ENCODE measurements at places on chromosomes 13 and 19. TPM values are rescaled to one million over a fixed set of nuclear protein-coding genes. Genes with fewer than 3 reads are reported as not detected.

The CYSLTR2 gene
- 1.6 TPM for total RNA-seq

The KLK8 gene
- not detected for total RNA-seq

The USPL1 gene
- 22.6 TPM for total RNA-seq

The NTF4 gene
- not detected for total RNA-seq

The PROZ gene
- not detected for total RNA-seq

The CASP14 gene
- not detected for total RNA-seq

The ADGRE3 gene
- total RNA-seq, result not detected

The LILRB5 gene
- not detected for total RNA-seq

The CPB2 gene
- not detected for total RNA-seq

The PEX11G gene
- 4.2 TPM for total RNA-seq

The NLRP11 gene
- not detected for total RNA-seq

The GPC6 gene
- total RNA-seq, result 45.2 TPM

The ZNF112 gene
- total RNA-seq, result 2.3 TPM

The OR7A5 gene
- 0.16 TPM for total RNA-seq

The KRTDAP gene
- total RNA-seq, result not detected

The BCL3 gene
- total RNA-seq, result 58.0 TPM

The PABPC3 gene
- 0.56 TPM for total RNA-seq

The SCN1B gene
- 5.9 TPM for total RNA-seq

The TIMM50 gene
- 51.4 TPM for total RNA-seq

The ZNF575 gene
- total RNA-seq, result 21.8 TPM

The OVOL3 gene
- total RNA-seq, result not detected

The GCDH gene
- 22.6 TPM for total RNA-seq

The FCHO1 gene
- total RNA-seq, result 3.0 TPM

The LSR gene
- total RNA-seq, result 1.4 TPM

The ZIK1 gene
- total RNA-seq, result 7.1 TPM

The ZSWIM4 gene
- 12.8 TPM for total RNA-seq

The TEX26 gene
- not detected for total RNA-seq

The TEKTIP1 gene
- total RNA-seq, result not detected

The NANOS3 gene
- not detected for total RNA-seq

The OR10H1 gene
- not detected for total RNA-seq

The FFAR2 gene
- not detected for total RNA-seq

The SERTM1 gene
- total RNA-seq, result not detected

The ZIM2 gene
- 0.08 TPM for total RNA-seq

The LHFPL6 gene
- total RNA-seq, result 26.3 TPM

The HAUS8 gene
- 13.4 TPM for total RNA-seq

The MIER2 gene
- total RNA-seq, result 47.8 TPM

The FRY gene
- total RNA-seq, result 0.64 TPM

The TMEM190 gene
- total RNA-seq, result not detected

The AKAP8L gene
- 95.8 TPM for total RNA-seq

The SLC25A41 gene
- not detected for total RNA-seq
